ENCODE measurements at places on chromosomes 11 and 22. TPM values are rescaled to one million over a fixed set of nuclear protein-coding genes. Genes with fewer than 3 reads are reported as not detected.

NRGN gene
- total RNA-seq, result 9.6 TPM

P2RY6 gene
- total RNA-seq, result not detected

E2F8 gene
- 2.7 TPM for total RNA-seq

CASP1 gene
- 44.0 TPM for total RNA-seq

SF3A1 gene
- total RNA-seq, result 63.7 TPM

XKR3 gene
- total RNA-seq, result not detected

ARHGAP42 gene
- total RNA-seq, result 7.6 TPM

PNPLA3 gene
- 2.1 TPM for total RNA-seq

ZNF214 gene
- total RNA-seq, result 1.8 TPM

Data from epithelial cell of alveolus of lung (primary cell).